ENCODE measurements at places on chromosomes 11 and 22.

- no peak for DNase-seq
These were observed 8.5 kb downstream of the ADORA2A start for GRCh38 chr22:24435861-24436371.

- no peak for DNase-seq
These were observed 22.7 kb upstream of the PLEKHB1 start for GRCh38 chr11:73623686-73624085.

DNA sequence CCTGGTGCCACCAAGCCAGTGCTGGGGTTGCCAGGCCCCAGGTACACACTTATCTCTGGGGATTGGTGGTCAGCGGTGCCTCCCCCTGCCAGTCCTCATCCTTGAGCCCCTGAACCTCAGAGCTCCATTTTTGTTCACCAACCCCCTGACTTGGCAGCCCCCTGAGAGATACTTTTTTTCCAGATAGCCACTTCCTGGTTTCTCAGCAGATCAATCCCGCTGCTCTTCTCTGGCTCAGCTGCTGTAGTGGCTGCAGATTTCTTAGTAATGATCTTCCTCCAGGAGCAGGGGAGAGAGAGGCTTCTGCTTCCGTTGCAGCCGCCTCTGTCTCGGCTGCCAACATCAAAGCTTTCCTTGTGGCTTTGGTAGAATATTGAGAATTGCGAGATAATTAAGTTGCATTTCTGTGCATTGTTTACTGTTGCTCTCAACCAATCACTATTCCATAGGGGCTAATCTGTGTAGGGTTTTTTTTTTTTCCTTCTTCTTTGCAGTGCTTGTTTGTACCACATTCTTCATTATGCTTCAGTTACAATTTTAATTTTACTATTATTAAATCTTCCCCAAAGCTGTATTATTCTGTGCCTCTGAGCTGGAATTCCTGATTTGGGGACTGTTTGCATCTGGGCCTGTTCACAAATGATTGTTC is 92.1 kb downstream of the PKNOX2 start:
- DNase-seq, result no peak

DNA sequence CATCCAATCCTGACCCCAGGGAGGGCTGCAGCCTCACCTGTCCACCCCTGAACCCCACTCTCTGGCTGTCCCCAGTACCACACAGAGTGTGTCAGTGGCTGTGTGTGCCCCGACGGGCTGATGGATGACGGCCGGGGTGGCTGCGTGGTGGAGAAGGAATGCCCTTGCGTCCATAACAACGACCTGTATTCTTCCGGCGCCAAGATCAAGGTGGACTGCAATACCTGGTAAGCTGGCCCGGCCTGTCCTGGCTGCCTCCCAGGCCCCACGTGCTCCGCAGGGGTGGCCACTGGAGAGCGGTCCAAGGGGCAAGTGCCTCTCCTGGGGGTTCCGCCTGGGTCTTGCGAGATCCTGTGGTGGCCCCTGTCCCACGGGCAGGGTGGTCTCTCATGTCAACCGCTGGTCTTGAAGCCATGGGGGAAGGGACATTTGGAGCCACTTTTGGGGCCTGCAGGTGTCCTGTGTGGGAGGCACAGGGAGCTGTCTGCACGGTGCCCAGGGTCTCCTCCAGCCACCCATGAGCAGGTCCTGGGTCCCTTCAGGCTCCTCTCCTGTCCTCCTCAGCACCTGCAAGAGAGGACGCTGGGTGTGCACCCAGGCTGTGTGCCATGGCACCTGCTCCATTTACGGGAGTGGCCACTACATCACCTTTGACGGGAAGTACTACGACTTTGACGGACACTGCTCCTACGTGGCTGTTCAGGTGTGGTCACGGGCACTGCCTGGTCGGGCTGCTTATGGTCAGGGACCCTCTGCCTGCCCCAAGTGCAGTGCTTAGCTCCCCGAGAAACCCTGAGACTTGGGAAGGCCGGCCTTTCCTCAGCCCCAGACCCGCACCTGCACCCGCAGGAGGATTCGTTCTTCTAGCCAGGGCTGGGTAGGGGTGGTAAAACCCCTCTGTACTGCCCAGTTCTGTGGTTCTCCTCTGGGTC is 11.8 kb downstream of the MUC2 start:
- no peak for DNase-seq

DNA sequence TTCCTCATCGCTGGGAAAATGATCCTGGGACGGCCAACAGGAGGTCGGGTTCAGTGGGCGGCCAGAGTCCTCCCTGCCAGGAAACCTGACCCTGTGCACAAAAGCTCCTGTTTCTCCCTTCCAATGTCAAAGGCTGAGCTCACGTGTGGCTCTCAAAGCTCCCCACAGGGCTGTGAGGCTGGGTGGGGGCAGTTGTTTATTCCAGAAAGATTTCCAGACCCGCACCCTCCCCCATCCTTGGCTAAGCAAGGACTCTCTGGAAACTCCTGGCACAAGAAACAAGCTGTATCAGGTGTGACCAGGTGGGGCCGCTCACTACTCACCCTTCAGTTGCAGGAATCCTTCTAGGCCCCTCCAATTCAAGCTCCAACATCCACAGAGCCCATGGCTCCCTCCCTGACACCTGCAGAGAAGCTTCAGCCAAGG is 131.9 kb downstream of the SHANK2 start:
- DNase-seq, result no peak

DNA sequence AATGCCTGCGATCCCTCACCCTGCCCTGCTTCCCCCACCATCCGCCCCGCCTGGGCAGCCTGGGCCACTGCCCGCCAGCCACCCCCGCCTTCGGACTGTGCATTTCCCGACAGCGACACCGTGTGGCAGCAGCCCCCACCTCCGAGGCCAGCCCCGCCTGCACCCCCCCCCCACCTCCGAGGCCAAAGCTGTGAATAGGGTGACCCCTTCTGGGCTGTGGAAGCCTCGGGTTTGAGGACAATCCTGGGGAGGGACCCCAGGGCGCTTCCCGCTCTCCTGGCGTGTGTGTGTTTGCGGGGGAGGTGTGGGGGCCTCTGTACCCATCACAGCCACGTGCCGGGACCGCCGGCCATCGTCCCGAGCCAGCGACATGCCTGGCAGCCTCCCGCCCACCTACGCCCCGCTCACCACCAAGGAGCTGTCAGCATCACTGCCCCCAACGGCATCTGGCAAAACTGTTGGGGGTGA is 33.8 kb upstream of the PPARA start:
- peak; percentile 67 for DNase-seq

- no peak for DNase-seq
These were observed at the start of gene HTR3A for GRCh38 chr11:113974741-113975470. Gene HTR3A, plus strand, starts transcription at chr11:113975108. Its CDS starts 218 bp downstream, at chr11:113975326.

DNA sequence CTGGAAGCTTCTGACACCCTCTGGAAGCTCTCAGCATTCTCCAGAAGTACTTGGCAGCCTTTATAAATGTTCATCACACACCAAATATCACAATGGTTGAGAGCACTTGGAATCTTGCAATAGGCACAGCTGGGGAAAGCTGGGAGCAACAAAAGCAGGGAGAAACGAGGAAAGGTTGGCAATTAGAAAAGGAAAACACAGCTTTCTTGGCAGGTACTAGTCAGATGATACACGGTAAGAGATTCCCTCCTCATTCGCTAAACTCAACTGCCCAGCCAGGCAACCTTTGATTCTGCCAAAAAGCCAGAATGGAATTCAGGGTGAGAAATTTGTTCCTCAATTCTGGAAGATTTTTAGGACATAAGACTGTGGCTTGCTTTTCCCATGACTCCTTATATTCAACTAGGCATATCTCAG is 576.9 kb upstream of the ANO5 start:
- no peak for DNase-seq

- no peak for DNase-seq
These were observed 53.6 kb upstream of the SC5D start for GRCh38 chr11:121238956-121239355.

GRCh38 chr11:12109591-12110196 is 696 bp upstream of the MICAL2 start:
- no peak for DNase-seq

DNA sequence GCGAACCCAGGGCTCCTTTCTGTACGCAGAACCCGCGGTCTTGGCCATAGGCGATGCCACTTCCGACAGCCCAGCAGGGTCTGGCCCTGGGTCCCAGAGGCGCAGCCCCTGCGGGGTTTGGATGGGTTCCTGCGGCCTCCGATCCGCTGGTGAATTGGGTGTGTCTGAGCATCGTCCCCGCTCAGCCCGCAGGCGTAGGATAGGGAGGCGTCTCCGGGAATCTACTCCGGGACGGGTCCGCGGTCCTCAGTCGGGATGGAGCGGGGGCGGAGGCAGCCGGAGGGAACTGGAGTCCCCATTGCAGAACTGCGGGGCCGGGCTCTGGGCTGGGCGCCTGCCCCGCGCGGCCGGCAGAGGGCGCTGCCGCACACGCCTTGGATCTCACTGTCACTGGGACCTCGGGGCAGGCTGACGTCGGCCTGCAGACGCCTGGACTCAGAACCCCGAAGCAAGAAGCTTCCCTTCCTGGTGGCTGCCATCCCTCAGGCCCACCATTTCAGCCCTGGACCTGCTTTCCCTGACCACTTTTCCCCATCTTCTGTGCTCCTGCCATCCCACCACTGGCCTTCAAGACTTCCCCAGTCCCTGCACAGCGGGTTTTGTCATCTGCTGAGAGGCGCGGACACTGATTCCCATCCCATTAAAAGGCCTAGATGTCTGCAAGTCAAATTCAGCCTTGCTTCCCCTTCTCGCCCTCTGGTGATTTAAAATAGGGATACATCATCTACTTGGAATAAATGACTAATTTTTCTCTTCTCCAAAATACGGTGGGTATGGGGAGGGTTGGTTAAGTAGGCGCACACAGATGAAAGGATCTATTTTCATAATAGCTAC is 38.3 kb upstream of the CREB3L1 start:
- peak; percentile 69 for DNase-seq

GRCh38 chr22:42076764-42077485 is 2.6 kb upstream of the SMDT1 start:
- no peak for DNase-seq

DNA sequence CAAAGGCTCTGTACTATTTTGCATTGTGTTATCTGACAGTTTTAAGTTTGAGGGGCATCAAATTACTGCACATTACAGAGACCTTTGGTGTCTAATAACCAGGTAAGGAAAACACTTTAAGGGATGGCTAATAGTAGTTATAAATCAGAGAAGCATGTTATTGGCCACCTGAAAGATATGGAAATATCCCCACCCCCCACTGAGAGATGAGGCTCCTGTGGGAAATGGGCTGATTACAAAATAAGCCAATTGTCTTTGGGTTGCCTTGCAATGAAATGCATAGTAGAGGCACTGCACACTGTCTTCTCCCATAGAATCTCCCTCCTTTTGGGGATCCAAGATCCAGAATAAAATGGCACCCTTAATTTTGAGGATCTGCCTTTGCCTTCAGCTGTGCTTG is 91.0 kb downstream of the IGLL5 start:
- no peak for DNase-seq
